ENCODE measurements at places on chromosomes 16 and 17.

GRCh38 chr17:40307001-40307730 lies 1.8 kb upstream of the RARA start:
- H3K27me3 ChIP-seq, result no peaks in the 10 kb centered on the region
- H3K27ac ChIP-seq, result peak overlapping the region; percentile 69
- DNase-seq, result peak; percentile 70

- no peak for DNase-seq
- no peak overlapping the region for H3K27ac ChIP-seq
- no peak overlapping the region for H3K4me3 ChIP-seq
- H3K4me1 ChIP-seq, result peaks cover 23% of the 10 kb centered on the region
- no peaks in the 10 kb centered on the region for H3K36me3 ChIP-seq
Measured at GRCh38 chr16:50268352-50268751, 2.0 kb downstream of the ADCY7 start.

DNA sequence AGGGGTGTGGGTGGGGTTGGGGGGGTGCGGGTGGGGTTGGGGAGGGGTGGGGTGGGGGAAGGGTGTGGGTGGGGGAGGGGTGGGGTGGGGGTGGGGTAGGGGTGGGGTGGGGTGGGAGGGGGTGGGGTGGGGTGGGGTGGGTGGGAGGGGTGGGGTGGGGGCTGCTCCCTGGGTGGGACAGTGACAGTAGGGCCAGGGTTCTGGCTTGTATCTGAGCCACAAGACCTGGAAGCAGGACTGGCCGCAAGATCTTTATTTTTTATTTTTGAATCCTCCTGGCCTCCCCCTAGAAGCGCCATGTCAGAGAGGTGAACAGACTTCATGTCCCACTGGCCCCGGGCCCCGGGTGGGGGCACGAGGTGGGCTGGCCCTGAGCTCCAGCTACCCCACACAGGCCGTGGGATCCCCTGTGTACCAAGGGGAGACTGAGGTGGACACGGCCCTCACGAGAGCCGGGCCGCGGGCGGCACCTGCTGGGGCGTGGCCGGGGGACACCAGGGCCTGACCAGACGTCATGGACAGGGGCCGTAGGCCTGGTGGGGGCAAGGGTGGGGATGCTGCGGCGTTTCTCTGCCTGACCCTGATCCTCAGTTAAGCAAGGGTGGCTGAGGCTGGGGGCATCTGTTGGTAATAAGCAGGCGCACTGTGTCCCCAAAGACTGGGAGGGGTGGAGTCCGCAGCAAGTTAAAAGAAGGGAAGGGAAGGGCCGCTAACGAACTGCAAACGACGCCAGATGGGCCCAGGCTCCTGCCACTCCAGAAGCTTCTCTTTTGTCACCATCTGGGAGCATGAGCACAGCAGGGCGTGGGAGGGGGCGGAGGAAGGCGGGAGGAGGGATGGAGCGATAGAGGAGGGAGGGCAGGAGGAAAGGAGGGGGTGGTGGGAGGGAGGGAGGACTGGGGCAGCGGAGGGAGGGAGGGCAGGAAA lies 22.3 kb upstream of the PABPN1L start:
- DNase-seq, result no peak
- no peaks in the 10 kb centered on the region for H3K27me3 ChIP-seq

DNA sequence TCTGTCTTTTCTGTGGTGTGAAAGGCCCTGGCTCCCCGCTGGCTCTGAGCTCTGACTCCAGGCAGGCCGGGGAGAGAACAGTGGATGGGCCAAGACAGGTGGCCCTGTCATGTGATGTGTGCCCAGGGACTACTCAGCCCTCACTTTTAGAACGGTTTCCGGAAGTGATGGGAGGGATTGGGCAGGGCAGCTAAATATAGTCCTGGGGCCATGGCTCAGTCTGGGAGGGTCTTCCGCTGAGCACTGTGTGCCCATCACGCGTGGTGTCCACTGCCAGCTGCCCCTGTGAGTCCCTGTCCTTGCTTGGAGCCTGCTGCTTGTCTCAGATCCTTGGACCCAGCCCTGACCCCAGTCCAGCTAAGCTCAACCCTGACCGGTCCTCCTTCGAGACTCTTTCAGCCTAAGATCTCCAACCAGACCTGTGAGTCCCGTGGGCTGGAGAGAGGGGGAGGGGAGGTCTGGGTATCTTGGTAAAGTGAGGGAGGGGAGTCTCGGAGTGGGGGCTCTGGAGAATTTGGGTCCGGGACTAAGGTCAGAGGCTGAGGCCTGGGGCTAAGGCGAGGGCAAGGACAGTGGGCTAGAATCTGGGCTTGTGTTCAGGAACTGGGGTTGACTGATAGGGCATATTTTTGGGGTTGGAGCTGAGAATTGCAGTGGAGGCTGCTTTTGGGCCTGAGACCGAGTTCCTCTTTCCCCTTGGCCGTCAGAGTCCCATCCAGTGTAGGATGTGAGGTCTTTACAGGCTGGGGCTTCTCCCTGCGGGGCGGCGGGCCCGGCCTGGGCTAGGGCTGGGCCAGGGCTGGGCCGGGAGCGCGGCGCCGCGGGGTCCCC lies at the start of gene TRIM72:
Gene TRIM72 (plus strand): TSS at position 243 of the 831 bp plus-strand sequence. CDS start 620 bp downstream, outside the sequence.
- peaks cover 51% of the 10 kb centered on the region for H3K27me3 ChIP-seq
- H3K4me3 ChIP-seq, result peak within 1 kb of the TSS; percentile 60
- DNase-seq, result peak; percentile 91
- H3K36me3 ChIP-seq, result no peaks in the 10 kb centered on the region

GRCh38 chr17:9199571-9200551 lies 178.6 kb downstream of the NTN1 start:
- no peak overlapping the region for H3K27ac ChIP-seq
- DNase-seq, result peak; percentile 55
- H3K27me3 ChIP-seq, result peaks cover 2% of the 10 kb centered on the region

- peaks cover 31% of the 10 kb centered on the region for H3K27me3 ChIP-seq
- H3K4me3 ChIP-seq, result no peak overlapping the region
- no peak for DNase-seq
- peaks cover 9% of the 10 kb centered on the region for H3K4me1 ChIP-seq
- no peaks in the 10 kb centered on the region for H3K36me3 ChIP-seq
- H3K27ac ChIP-seq, result no peak overlapping the region
Measured at GRCh38 chr17:43911904-43912303, 4.6 kb upstream of the MPP2 start.

- H3K27ac ChIP-seq, result peak overlapping the region; percentile 65
- H3K4me1 ChIP-seq, result peaks cover 22% of the 10 kb centered on the region
- peak overlapping the region; percentile 42 for H3K4me3 ChIP-seq
- H3K27me3 ChIP-seq, result no peaks in the 10 kb centered on the region
- peak; percentile 96 for DNase-seq
Measured at GRCh38 chr17:77602062-77602746, 356.3 kb upstream of the TNRC6C start.

- no peaks in the 10 kb centered on the region for H3K4me1 ChIP-seq
- H3K4me3 ChIP-seq, result no peak overlapping the region
- no peaks in the 10 kb centered on the region for H3K27me3 ChIP-seq
- H3K27ac ChIP-seq, result no peak overlapping the region
- peak; percentile 74 for DNase-seq
- no peaks in the 10 kb centered on the region for H3K36me3 ChIP-seq
Measured at GRCh38 chr17:52106638-52107261, 51.8 kb downstream of the CA10 start.

- H3K4me3 ChIP-seq, result peak overlapping the region; percentile 93
- peaks cover 9% of the 10 kb centered on the region for H3K36me3 ChIP-seq
- H3K4me1 ChIP-seq, result peaks cover 11% of the 10 kb centered on the region
- H3K27ac ChIP-seq, result no peak overlapping the region
- H3K27me3 ChIP-seq, result no peaks in the 10 kb centered on the region
Measured at GRCh38 chr17:80220736-80221215, 549 bp downstream of the SLC26A11 start.

DNA sequence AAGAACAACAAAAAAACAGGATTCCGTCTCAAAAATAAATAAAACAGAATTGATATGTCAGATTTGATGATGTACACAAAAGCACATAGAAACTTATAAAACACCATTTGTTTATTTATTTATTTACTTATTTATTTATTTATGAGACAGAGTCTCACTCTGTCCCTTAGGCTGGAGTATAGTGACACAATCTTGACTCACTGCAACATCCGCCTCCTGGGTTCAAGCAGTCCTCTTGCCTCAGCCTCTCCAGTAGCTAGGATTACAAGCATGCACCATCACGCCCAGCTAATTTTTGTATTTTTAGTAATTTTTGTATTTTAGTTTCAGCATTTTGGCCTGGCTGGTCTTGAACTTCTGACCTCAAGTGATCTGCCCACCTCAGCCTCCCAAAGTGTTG lies 21.4 kb downstream of the BCAS3 start:
- no peaks in the 10 kb centered on the region for H3K27me3 ChIP-seq
- no peak overlapping the region for H3K4me3 ChIP-seq
- H3K36me3 ChIP-seq, result no peaks in the 10 kb centered on the region
- no peak for DNase-seq
- peaks cover 3% of the 10 kb centered on the region for H3K4me1 ChIP-seq
- H3K27ac ChIP-seq, result no peak overlapping the region

- no peaks in the 10 kb centered on the region for H3K36me3 ChIP-seq
- no peak for DNase-seq
- H3K27me3 ChIP-seq, result no peaks in the 10 kb centered on the region
- H3K4me3 ChIP-seq, result no peak overlapping the region
- no peaks in the 10 kb centered on the region for H3K4me1 ChIP-seq
Measured at GRCh38 chr17:63140255-63140654, 174.2 kb downstream of the TANC2 start.

DNA sequence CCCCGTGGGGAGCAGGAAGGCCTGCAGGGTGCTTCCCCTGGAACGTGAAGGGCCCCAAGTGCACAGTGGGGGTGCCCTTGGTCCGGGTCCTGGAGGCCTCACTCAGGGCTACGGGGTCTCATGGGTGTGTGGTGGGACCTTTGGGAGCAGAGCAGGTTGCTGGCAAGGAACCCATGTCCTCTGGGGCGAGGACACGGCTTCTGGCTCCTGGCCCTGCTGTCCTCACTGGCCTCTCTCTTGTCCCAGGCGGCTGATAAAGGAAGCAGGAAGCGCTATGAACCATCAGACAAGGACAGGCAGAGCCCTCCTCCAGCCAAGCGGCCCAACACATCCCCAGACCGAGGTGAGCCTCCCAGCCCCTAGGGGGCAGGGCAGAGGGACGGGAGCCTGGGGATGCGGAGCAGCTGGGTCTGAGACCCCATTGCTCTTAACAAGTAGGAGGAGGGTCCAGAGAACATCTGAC lies 9.8 kb upstream of the IL17C start:
- H3K4me3 ChIP-seq, result no peak overlapping the region
- no peaks in the 10 kb centered on the region for H3K27me3 ChIP-seq
- H3K4me1 ChIP-seq, result no peaks in the 10 kb centered on the region
- DNase-seq, result no peak

- H3K4me1 ChIP-seq, result no peaks in the 10 kb centered on the region
- H3K27me3 ChIP-seq, result no peaks in the 10 kb centered on the region
- no peak overlapping the region for H3K27ac ChIP-seq
- DNase-seq, result peak; percentile 60
Measured at GRCh38 chr16:70416748-70417616, 21.9 kb downstream of the ST3GAL2 start.

DNA sequence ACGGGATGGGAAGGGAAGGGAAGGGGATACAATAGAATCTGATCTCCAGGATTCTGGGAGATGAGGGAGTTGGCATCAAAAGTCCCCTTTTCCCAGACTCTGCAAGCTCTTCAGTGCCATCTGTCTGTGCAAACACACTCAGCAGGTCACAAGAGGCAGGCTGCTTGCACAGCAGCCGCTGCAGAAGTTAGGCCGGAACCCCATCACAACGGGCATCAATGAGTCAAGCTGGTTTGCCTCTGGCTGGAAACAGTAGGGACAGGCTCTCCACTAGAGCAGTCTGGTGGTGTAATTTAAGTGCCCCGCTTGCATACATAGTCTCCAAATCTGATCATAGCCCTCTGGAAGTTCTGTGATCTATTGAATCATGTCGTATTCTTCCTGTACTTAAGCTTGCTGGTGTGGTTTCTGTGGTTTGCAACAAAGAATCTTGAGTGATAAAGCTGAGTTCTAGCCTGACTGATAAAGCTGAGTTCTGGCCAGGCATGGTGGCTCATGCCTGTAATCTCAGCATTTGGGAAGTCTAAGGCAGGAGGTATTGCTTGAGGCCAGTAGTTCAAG lies 33.7 kb upstream of the KDM8 start:
- H3K36me3 ChIP-seq, result no peaks in the 10 kb centered on the region
- peak; percentile 88 for DNase-seq
- H3K4me1 ChIP-seq, result no peaks in the 10 kb centered on the region
- H3K27ac ChIP-seq, result peak overlapping the region; percentile 69
- H3K27me3 ChIP-seq, result no peaks in the 10 kb centered on the region

DNA sequence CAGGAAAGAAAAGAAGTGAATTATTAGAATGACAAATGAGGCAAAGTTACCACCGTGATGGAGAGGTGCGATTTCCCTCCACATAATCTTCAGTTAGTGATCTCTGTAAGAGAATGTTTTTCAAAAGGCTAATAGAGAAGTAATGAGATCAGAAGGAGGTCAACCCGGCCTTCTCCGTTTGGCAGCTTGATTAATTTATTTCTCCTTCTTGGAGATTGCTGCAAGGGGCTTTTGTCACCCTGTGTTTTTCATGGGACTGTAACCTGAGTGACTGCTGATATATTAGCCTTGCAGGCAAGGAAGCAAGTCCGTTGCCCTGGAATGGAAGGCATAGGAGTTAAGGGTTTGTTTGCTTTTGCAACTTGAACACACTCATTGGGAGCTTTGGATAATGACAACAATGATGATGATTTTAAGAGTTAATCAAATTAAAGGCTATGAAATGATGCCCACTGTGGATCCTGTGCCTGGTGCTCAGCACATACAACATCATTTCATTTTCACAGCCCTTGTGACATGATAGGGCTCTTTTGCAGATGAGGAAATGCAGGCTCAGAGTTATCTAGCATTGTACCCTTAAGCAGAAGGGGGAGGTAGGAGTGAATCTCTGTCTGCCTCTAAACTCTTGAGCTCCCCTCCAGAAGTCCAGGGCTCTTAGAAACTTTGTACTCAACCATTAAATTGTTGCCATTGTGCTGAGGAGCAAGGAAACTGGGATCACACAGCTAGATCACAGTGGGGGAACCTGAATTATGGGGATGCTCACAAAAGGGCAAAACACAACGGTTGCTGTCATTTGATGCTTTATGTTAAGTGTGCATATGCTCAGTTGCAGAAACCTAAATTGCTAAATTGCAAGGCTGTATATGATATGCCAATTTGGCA lies 226.3 kb downstream of the WWOX start:
- DNase-seq, result no peak
- no peaks in the 10 kb centered on the region for H3K4me1 ChIP-seq
- H3K27ac ChIP-seq, result no peak overlapping the region

DNA sequence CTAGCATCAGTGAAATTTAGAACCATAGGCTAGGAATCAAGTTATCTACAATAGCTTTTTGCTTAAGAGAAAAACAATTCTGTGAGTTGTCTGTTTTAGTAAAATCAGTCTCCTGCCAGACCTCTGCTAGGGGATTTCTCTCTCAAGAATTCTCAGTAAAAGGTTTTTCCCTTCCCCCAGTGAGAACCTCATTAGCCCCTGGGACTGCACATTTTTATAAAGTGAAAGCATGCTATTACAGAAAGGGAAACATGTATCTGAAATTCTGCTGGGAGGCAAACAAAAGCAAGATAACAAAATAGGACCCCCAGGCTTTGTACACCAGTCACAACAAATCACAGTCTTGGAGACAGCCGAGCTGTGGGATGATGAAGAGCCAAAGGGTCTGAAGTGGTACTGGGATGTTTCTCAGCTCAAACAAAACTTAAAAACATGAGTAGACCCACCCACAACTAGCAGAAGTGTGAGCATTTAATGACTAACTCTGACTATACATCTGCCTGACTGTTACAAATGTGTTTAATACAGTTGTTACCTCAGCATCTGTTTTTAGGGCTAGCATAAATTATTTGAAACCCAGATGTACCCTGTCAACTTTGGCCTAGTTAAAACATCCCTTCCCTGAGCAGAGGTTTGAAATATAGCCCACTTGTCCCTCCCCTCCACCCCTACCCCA lies 20.0 kb upstream of the GLG1 start:
- no peaks in the 10 kb centered on the region for H3K27me3 ChIP-seq
- H3K4me1 ChIP-seq, result peaks cover 18% of the 10 kb centered on the region
- H3K36me3 ChIP-seq, result peaks cover 64% of the 10 kb centered on the region
- DNase-seq, result peak; percentile 76
